ENCODE measurements at places on chromosomes 11 and 22.

- DNase-seq: peak; percentile 78
These were observed 432 bp upstream of the GRK2 start for GRCh38 chr11:67265633-67266448.

DNA sequence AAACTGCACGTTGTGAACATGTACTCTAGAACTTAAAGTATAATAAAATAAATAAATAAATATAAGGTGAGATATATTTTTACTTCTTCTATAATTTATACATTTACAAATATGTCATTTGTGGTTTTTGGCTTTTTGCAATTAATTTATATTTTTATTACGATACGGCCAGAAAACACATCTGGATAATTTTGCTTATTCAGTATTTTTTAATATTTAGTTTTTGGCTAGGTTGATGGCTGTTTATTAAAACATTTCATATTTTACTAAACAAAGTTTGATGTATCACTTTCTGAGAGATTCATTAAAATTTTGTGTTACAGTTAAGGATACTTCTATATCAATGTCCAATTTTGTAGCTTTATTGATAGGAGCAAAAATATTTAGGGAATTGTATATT is 15.7 kb upstream of the TYR start:
- no peak for DNase-seq

GRCh38 chr22:19973551-19974267 is 32.1 kb upstream of the TXNRD2 start:
- DNase-seq: no peak

DNA sequence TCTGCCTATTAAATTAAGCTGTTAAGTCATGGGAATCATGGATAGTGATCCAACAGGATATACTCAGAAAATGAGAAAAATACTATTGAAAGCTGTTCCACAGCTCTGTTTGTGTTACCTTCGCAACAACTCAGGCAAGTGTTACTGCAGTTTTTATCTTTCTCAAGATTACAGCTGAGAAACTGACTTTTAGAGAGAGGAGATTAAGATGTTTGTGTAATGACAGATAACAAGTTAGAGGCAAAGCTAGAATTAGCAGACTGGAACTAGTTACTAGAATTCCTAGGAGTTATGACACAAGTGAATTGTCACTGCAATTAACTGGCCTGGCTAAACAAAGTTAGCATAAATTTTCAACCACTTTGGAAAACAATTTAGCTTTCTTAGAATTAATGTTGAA is 1.6 kb downstream of the SLN start:
- no peak for DNase-seq

DNA sequence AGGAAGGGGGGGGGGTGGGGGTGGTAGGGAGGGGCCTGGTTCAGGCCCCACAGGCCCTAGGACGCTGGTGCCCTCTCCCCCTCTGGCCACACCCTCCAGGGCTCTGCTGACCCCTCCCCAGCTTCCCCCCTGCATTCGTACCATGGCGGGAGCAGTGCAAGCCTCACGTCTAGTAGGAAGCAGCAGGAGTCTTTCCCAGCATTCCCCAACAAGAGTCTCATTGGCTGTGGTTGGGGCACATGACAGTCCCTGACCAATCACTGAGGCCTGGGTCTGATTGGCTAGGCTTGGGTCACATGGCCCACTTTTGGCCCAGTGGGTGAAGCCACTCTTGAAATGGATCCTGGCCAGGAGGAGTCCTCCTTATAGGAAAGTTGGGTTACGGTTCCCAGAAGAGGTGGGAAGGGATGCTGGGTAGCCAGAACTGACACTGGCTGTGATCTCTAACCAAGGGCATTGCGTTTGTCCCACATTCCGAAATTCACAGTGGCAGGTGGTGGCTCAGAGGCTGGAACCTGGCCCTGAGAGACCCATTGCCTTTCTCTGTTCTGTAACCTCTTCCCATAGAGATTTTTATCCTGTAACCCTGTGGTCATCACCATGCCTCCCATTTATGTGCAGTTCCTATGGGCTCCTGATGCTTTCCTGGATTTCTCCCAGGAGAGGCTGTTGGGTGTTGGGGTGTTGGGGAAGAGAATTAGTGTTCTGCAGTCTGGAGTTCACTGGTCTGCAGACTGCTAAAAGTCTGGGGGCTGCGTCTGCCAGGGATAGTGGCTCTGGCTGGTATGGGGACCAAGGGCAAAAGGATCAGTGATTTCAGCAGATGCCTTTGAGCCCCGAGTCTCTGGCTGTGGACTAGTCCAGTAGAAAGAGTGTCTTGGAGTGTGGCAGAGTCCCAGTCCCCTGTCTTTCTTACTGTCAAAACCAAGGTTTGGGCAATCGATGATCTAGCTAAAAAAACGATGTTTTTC is 58.9 kb upstream of the MYEOV start:
- DNase-seq: no peak

DNA sequence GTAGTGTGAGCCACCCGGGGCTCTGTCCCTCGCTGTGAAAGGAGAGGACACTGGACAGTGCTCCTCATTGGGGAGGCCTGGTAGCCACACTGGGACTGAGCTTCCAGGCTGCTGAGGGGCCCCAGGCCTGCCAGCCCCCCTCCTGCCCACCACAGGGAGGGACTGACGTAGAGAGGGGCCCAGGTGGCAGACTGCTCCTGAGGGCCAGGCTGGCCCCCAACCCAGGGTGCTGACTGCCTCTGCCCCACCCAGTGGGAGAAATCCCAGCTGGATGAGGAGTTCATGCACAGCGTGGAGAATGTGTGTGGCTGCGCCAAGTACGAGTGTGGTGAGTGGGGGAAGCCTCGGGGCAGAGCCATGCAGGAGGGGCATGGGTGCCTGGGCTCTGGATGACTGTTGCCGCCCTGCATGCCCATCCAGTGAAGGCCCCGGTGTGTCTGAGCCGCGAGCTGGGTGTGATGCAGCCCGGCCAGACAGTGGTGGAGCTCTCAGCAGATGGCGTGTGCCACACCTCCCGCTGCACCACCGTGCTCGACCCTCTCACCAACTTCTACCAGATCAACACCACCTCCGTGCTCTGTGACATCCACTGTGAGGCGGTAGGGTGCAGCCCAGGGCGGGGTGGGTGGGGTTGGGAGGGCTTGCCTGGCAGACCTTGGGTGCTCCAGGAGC is 78.7 kb upstream of the MYOD1 start:
- no peak for DNase-seq

All from CD4-positive, alpha-beta T cell treated with Interleukin-4 for 1 hour (primary cell).